ENCODE measurements at places on chromosomes 11 and 22.

DNA sequence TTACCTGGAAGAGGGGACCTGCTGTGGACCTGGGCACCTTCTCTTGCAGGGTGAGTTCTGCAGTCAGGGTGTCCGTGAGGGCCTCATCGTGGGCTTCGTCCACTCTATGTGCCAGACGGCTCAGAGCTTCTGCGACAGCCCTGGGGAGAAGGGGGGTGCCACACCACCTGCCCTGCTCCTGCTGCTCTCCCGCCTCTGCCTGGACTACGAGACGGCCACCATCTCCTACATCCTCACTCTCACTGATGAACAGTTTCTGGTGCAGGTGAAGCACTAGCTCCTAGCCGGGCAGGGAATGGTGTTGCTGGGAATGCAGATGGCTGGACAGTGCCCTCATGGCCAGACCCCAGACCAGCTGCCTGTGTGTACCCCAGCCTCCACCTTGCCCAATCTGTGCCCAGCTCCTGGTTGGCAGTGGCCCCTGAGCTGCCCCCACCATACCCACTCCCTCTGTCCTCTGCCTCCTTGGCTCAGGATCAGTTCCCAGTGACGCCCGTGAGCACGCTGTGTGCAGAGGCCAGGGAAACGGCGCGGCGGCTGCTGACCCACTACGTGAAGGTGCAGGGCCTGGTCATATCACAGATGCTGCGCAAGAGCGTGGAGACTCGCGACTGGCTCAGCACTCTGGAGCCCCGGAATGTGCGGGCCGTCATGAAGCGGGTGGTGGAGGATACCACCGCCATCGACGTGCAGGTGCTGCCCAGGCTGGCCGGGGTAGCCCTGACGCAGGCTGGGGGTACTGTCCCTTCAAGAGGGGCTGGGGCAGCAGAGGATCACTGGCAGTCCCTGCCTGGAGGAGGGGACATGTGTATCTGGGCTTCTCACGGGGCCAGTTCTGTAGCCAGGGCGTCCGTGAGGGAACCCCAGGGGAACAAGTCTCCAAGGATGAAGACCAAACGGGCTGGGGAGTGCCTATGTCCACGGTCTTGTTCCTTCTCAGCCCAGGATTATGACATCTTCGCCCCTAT lies 2.2 kb upstream of the TM7SF2 start:
- peaks cover 19% of the 10 kb centered on the region for H3K36me3 ChIP-seq
- H3K4me1 ChIP-seq: peaks cover 2% of the 10 kb centered on the region
- no peaks in the 10 kb centered on the region for H3K27me3 ChIP-seq
- DNase-seq: no peak
- H3K4me3 ChIP-seq: no peak overlapping the region

DNA sequence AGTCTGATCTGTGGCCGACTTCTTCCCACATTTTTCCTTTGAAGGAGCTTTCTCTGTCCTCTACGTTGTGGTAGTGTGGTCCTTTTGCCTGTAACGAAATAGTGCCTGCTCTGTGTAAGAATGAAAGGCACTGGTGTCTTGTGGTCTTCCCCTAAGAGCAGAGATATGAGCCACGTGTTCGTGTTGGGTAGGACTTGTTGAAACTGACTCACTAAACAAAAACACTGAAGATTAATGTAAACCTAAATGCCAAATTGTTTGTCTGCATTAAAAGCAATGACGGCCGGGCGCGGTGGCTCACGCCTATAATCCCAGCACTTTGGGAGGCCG lies 10.1 kb upstream of the RPS3 start:
- H3K36me3 ChIP-seq: no peaks in the 10 kb centered on the region
- H3K4me3 ChIP-seq: no peak overlapping the region
- DNase-seq: no peak
- no peak overlapping the region for H3K27ac ChIP-seq
- H3K27me3 ChIP-seq: no peaks in the 10 kb centered on the region

GRCh38 chr11:33403344-33403743 lies 146.2 kb downstream of the HIPK3 start:
- no peaks in the 10 kb centered on the region for H3K4me1 ChIP-seq
- H3K4me3 ChIP-seq: no peak overlapping the region
- H3K36me3 ChIP-seq: no peaks in the 10 kb centered on the region
- H3K27me3 ChIP-seq: no peaks in the 10 kb centered on the region
- no peak overlapping the region for H3K27ac ChIP-seq

- H3K27ac ChIP-seq: no peak overlapping the region
- H3K4me3 ChIP-seq: peak overlapping the region; percentile 39
- DNase-seq: no peak
- H3K27me3 ChIP-seq: peaks cover 2% of the 10 kb centered on the region
These were observed 81.0 kb downstream of the PRR5L start for GRCh38 chr11:36376888-36377758.

DNA sequence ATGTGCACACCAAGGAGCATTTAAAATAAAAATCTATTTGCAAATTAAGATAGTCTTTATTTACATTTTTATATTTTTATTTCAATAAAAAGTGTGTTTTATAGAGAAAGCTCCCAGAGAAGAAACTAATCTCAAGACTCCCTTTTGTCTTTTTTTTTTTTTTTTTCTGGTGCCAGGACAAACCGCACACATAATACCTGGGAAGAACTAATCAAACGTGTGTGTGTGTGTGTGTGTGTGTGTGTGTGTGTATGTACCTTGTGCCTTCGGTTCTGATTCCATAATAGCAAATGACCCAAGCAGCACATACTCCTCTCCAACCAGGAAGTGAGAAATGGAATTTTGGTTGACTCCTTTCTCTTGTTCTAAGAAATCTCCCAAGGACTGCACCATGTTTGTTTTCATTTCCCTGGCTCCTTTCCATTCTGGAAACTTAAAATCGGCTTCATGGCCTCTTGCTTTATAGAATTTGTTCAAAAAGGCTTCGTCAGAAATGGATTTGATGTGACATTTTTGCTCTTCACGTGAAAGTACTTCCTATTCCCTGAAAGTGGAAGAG lies 65.3 kb downstream of the ST3GAL4 start:
- H3K36me3 ChIP-seq: no peaks in the 10 kb centered on the region
- no peak overlapping the region for H3K4me3 ChIP-seq
- DNase-seq: no peak
- no peaks in the 10 kb centered on the region for H3K27me3 ChIP-seq

DNA sequence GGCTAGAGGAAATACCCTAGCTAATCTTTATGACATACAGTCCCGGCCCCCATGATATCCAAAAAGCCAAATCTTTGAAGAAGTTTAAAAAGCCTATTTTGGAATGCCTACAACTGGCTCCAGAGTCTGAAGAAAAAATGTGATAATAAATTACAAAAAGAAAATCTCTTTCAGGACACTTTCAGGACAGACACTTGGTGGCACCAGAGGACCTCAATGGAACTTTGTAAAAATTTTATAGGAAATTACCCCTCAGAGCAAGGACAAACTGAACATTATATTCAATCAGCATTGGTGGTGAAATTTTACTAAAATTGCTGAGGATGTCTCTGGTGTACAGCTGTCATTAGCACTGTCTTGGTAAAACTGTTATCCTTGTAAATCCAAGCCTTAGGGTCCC lies 81.0 kb downstream of the CCDC73 start:
- no peak overlapping the region for H3K27ac ChIP-seq
- no peak overlapping the region for H3K4me3 ChIP-seq
- no peak for DNase-seq
- no peaks in the 10 kb centered on the region for H3K27me3 ChIP-seq
- no peaks in the 10 kb centered on the region for H3K36me3 ChIP-seq
- H3K4me1 ChIP-seq: no peaks in the 10 kb centered on the region

DNA sequence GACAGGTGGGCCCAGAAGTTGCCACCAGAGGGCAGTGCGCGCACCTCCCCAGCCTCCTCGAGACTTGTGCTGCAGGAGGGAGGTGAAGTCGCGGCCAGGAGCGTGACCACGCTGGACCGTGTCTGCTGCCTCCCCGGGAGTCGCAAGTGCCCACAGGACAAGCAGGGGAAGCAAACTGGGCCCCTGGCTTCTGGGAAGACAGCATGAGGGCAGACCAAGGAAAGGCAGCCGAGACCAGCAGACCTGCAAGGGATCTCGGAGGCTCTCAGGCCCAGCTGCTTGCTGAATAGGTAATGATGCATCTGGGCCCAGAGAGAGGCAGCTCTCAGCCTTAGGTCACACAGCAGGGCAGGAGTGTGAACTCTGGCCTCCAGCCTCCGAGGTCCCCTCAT lies 17.0 kb upstream of the IL2RB start:
- no peak overlapping the region for H3K27ac ChIP-seq
- DNase-seq: no peak
- H3K4me1 ChIP-seq: peaks cover 4% of the 10 kb centered on the region

DNA sequence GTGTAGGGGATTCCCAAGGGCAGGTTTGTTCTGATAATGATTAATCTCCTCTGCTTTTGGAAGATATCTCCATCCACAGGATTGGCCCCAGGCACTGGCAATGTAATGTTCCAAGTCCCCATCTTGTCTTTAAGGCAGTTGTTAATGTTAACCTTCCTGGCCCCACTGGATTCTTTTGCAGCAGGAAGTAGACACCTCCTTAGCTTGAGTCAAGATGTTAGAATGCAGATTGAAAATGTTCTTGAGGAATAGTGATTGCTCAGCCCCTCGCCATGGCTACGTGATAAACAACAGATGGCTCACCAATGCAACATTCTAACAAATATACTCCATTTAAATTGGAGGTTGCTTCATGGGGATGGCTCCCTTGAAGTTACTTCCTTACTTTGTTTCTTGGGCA lies 7.3 kb downstream of the HEPHL1 start:
- no peaks in the 10 kb centered on the region for H3K36me3 ChIP-seq
- no peaks in the 10 kb centered on the region for H3K27me3 ChIP-seq
- H3K27ac ChIP-seq: no peak overlapping the region
- H3K4me1 ChIP-seq: no peaks in the 10 kb centered on the region

DNA sequence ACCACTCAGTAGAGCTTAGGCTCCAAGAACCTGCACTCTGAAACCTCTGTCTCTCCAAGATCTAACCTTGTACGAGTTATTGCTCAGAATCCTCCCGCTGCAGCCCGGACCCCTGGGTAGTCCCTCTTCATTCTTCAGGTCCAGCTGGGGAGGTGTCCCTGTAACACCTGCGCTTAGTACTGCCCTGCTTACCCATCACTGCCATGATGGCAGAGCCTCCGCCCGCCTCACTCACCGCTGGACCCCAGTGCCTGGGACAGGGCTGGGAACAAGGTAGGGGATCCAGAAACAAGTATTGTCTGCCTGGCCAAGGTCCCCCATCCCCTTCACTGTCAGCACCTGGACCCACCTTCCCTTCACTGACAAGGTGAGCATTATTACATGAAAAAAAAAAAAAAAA lies 50.3 kb downstream of the THAP12 start:
- H3K4me3 ChIP-seq: no peak overlapping the region
- no peak overlapping the region for H3K27ac ChIP-seq
- no peaks in the 10 kb centered on the region for H3K27me3 ChIP-seq
- H3K4me1 ChIP-seq: peaks cover 3% of the 10 kb centered on the region
- H3K36me3 ChIP-seq: no peaks in the 10 kb centered on the region

- no peak overlapping the region for H3K27ac ChIP-seq
- H3K27me3 ChIP-seq: no peaks in the 10 kb centered on the region
- peak overlapping the region; percentile 98 for H3K4me3 ChIP-seq
- DNase-seq: no peak
- H3K4me1 ChIP-seq: peaks cover 5% of the 10 kb centered on the region
These were observed 851 bp downstream of the PTDSS2 start for GRCh38 chr11:450809-451451.

GRCh38 chr11:114232400-114233059 lies 63.7 kb upstream of the NNMT start:
- no peak for DNase-seq
- no peaks in the 10 kb centered on the region for H3K36me3 ChIP-seq
- H3K27ac ChIP-seq: no peak overlapping the region
- no peaks in the 10 kb centered on the region for H3K27me3 ChIP-seq

- H3K4me3 ChIP-seq: no peak overlapping the region
- DNase-seq: no peak
- no peak overlapping the region for H3K27ac ChIP-seq
These were observed 11.3 kb upstream of the C11orf96 start for GRCh38 chr11:43930868-43931716.

DNA sequence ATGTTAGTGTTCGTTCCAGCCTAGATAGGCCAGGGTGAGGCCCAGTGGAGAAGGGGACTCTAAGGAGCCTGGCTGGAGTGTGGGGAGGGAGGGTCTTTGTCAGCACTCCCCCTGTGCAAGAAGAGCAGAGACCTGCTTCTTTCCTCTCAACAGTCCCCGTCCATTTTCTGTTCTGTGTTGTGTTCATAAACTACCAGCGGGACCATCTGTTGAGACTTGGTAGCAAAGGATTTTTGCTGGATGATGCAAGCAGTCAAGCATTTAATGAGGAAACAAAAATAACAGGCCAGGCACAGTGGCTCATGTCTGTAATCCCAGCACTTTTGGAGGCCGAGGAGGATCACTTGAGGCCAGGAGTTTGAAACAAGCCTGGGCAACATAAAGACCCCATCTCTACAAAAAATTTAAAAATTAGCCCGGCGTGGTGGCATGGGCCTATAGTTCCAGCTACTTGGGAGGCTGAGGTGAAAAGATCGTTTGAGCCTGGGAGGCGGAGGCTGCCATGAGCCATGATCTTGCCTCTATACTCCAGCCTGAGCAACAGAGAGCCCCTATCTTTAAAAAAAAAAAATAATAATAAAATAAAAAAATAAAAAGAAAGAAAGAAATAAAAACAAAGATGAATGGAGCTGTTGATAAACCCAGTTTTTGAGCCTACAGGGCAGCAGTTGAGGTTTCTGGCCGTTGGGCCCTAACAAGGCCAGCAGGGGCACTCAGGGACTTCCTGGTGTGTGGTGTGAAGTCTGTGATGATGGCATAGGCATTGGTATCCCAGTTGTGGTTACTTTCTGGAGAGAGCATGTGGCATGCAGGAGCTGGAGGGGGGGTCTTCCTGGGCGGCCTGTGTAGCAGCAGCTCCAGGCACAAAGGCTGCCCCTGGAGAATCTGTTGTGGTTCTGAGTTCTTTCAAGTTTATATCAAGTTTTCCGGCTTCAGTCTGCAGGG lies 1.7 kb upstream of the TXNRD2 start:
- H3K4me3 ChIP-seq: no peak overlapping the region
- no peaks in the 10 kb centered on the region for H3K36me3 ChIP-seq
- H3K4me1 ChIP-seq: no peaks in the 10 kb centered on the region
- no peaks in the 10 kb centered on the region for H3K27me3 ChIP-seq
- DNase-seq: no peak
- H3K27ac ChIP-seq: no peak overlapping the region

DNA sequence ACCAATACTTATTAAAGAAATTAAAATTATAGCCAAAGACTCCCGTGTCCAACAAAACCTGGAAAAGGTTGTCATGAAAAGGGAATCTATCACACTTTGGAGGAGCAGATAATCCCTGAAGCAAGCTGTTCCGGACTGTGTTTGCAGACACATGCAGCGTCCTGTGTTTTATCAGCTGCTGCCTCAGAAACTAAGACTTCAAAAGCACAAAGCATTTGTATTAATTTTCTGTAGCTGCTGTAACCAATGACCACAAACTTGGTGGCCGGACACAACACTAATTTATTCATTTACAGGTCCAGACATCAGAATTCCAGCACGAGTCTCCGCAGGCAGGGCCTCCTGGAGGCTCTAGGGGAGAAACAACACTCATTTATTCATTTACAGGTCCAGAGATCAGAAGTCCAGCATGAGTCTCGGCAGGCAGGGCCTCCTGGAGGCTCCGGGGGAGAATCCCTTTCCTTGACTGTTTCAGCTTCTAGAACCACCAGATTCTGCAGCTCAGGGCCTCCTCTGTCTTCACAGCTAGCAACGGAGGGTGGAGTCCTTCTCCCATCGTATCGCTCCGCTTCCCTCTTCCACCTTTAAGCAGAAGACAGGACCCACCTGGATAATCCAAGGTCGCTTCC lies 465.3 kb downstream of the BRD1 start:
- no peaks in the 10 kb centered on the region for H3K4me1 ChIP-seq
- no peak overlapping the region for H3K4me3 ChIP-seq
- no peak for DNase-seq
- no peak overlapping the region for H3K27ac ChIP-seq
- no peaks in the 10 kb centered on the region for H3K27me3 ChIP-seq

Measured in iPS DF 6.9 (cell line).